ENCODE measurements at places on chromosomes 7 and 10.

GRCh38 chr10:70458329-70459060 is 17.0 kb upstream of the NODAL start:
- DNase-seq = no peak

GRCh38 chr10:103287992-103288391 is 11.1 kb downstream of the INA start:
- DNase-seq = no peak

- DNase-seq = no peak
Observed at GRCh38 chr10:103573205-103573487, 79.6 kb downstream of the NEURL1 start.

GRCh38 chr10:91630625-91631024 is 2.2 kb downstream of the PPP1R3C start:
- no peak for DNase-seq

DNA sequence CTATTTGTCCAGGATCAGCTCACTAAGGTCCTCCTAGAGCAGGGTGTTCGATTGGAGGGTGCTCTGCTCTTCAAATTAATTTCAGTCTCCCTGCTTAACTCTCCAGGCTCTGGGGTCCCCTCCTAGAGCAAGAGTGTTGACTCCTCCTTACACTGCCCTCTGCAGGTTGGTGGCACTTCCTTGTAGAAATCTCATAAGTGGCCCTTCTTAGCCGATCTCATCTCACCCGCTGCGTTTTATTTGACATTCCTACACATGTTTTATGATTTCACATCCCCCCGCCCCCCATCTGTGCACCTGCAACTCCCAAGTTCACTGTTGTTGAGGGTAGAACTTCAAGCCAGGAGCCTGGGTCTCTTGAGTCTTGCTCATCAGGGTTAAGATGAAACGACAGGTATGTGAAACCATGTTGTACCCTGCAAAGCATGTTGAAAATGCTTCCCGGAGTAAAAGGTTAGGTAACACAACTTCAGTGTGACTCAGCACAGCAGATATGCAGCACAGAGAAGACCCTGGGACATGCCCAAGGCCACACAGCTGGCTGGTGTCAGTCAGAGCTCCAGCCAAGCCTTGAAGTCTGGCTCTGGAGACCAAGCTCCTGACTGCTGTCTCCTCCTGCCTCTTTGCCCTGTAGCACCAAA is 171.2 kb downstream of the PRKAG2 start:
- no peak for DNase-seq

DNA sequence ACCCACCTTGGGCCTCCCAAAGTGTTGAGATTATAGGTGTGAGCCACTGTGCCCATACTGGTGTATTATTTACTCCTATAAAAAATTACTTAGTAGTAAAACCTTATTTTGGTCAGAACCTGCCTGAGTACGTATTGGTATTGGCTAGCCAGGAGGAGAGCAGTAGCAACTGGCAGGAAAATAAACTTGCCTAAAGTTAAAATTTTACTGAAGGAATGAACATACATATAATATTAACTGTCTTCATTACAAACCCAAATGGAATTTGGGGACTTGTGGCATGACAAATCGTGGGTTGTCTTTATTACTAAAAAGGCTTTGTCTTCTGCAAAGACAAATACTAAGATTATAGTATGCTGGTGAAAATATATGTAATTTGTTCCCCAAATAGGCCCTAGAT is 8.4 kb downstream of the RAB18 start:
- no peak for DNase-seq

DNA sequence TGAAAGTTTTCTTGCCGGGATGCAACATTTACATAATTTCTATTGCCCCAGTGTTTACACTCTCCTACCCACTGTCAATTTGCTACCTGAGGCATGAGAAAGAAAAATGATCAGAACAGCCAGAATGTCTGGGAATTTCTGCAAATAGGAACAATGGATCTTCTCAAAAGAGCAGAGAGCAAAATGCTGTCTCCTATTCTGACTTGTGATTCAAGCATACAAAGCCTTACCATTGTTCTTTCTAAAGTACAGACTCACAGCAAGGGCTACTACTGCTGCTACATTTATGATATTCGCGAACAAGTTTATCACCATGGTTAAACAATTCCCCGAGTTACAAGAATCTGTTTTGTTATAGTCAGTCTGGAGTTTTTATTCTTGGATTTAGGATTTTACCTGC is 329.9 kb upstream of the CELF2 start:
- no peak for DNase-seq

- DNase-seq = no peak
Observed at GRCh38 chr7:33901199-33901598, 4.1 kb upstream of the BMPER start.

DNA sequence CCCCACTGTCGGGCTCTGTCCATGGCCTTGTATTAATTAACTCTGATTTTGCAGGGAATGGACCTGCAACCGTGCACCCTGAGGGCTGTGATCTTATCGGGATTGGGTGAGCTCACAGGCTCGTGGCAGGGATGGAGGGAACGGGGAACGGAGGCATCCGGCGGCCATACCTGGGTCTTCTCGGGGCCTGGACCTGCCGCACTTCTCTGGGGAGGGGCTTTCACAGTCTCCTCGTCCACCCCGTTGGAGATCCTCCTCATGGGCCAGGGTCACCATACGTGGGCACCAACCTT is 57.5 kb upstream of the SHH start:
- DNase-seq = no peak

GRCh38 chr7:91633013-91633441 is 247.5 kb downstream of the MTERF1 start:
- no peak for DNase-seq

DNA sequence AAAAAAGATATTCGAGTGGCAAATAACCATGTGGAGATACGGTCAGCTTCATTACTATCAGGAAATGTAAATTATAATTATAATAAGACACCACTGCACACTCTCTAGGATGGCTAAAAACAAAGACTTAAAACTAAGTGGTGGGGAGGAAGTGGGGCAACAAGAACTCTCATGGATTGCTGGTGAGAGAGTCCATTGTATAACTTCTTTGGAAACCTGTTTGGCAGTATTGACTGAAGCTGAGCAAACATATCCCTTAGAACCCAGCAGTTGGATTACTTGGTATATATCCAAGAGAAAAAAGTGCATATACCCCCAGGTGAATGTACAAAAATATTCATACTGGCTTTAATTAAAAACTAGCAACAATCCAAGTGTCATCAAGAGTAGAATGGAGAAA is 133.7 kb upstream of the CTBP2 start:
- no peak for DNase-seq

- DNase-seq = no peak
Observed at GRCh38 chr7:126499481-126499880, 753.3 kb downstream of the GRM8 start.

DNA sequence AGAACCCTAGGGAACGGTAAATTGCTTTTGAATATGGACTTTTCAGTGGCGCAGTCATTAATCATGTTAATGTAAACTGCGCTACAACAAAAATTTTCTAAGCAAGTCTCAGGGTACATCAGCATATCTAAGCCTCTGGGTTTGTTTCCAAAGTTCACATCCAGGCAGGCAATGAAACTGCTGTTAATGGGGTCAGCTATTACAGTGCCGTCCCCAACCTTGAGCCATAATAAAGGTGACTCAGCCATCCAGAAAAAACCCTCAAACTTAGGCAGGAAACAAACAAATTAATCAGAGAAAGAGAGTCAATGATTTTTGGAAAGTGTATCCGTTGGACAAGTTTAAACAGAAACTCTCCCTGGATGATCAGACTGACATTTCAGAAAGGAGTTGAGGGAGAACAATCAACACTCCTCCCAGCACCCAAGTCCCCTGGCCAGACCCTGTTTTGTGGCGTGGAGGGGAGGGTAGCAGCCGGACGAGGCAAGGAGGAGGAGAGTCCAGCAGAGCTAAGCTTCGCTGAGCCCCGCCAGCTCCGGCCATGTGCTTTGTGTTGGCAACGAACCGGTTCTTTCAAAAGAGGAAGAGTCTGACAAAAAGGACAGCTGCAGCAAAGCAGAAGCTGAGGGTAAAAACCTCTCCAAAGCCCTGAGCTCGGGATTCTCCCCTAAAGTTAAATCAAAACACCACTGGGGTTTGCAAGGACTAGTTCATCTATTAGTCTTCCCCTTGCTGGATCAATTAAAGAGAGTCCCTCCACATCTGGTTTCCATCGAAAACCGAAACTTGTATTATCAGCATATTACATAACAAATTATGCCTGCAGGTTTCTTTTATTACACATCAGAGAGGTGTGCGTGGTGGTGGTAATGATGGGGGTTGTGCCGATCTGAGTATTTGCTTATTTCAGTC is 3.6 kb downstream of the FAM53B start:
- DNase-seq = peak; percentile 73

GRCh38 chr7:134044682-134045081 is 82.5 kb upstream of the LRGUK start:
- DNase-seq = no peak

DNA sequence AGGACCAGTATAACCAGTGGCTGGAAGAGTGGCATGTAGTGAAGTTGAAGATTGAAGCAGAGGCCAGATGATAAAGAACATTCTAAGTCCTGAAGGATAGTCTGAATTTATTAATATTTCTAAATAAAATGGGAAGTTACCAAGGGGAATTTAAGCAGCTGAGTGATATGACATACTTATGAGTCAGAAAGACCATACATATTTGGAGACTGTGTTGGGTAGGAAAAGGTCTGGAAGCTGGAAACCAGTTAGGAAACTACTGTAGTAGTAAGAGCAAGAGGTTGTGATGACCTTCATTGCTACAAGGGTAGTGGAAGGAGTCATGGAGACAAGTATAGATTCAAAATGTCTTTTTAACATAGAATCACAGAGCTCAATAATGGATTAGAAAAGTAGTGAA is 752.3 kb downstream of the SUGCT start:
- no peak for DNase-seq

- DNase-seq = no peak
Observed at GRCh38 chr7:75039709-75040108, 33.9 kb downstream of the RCC1L start.

DNA sequence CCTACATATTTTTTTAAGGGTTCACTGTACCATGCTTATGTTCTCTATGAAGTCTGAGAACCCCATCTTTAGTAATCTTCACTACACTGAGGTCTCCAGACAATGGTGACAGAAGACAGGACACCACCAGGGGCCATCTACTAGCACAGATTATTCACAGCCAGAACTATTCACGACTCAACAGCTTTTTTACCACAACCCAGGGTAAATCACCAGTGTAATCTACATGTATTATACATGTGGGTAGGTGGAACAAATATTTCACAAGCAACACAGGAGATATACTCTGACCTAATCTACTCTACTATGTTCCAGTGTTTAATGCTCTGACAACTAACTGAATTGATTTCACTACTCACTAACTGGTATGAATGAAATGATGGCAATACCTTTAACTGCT is 136.1 kb downstream of the ELMO1 start:
- DNase-seq = no peak

GRCh38 chr10:70328018-70328417 is 44.2 kb upstream of the NPFFR1 start:
- no peak for DNase-seq

GRCh38 chr7:113030489-113030888 is 56.1 kb downstream of the GPR85 start:
- no peak for DNase-seq

- DNase-seq = no peak
Observed at GRCh38 chr10:71693377-71693776, 26.2 kb downstream of the C10orf105 start.

DNA sequence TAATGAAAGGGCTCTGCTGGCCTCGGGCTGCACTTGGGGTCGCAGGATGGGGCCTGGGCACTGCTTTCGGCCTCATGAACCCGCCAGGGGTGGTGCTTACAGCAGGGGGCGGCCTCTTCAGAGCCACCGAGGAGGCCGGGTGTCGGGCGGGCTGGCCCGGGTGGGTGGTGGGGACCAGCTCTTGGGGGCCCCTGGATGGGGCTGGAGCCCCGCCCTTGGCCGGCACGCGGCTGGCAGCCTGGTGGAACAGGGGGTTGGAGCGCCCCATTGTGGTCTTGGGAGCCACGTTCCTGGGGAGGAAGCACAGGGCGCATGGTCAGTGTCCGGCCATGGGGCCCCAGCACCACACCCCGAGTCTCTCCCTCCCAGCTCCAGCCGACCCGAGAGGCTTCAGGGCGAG is 8.8 kb downstream of the ADAM8 start:
- no peak for DNase-seq

GRCh38 chr7:18513343-18513742 is 17.8 kb downstream of the HDAC9 start:
- no peak for DNase-seq

DNA sequence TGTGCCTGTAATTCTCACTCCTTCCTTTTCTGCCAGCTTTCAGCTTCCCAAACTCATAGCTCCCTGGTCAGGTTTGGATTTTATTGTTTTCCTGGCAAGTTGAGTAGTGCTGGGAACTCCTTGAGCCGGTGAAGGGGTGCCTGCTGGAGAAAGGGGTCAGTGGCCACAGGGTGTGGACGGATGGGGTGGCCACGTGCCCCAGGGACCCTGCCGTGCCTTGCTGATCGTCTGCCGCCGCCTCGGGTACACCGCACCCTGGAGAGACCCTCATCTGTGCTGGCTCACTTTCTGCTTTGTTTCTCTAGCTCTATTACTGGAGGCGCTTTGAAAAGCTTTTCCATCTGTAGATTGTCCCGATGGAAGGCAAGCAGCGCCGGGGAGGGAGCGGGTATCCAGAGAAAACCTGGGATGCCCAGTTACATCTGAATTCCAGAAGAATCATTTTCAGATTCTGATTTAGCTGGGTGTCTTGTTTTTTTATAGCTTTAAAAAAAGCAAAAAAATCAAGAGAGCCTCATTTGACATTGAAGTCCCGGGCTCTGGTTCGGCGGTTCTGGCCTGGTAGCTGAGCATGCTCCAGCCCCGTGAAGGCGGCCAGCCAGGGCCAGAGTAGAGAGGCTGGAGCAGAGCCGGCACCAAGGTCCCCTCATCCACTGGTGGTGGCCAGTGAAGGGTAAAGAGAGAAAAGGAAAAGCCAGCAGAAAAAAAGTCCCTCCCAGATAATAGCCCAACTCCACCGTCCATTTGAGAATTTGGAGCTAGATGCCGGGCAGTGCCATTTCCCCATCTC is 510.9 kb upstream of the FOXK1 start:
- no peak for DNase-seq

- no peak for DNase-seq
Observed at GRCh38 chr7:7924303-7924702, 44.3 kb upstream of the GLCCI1 start.

GRCh38 chr7:148289630-148290029 is 300.9 kb upstream of the C7orf33 start:
- no peak for DNase-seq

DNA sequence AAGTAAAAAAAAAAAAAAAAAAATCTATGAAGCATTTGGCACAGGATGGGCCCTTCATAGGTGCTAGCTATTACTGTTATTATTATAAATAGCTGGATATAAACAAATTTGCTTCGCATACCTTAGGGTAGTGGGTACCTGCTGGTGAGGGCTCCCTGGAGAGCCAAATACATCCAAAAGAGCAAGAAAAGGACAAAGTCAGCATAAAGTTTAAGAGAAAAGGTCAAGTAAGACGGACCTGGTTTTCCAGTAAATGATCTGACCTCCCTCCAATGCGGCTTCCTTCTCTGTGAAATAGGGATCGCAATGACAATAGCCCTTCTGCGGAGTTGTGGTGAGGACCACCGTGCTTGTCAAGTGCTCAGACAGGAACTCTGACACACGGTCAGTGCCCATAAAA is 214.5 kb downstream of the SNX10 start:
- no peak for DNase-seq
